ENCODE measurements at places on chromosomes 7 and 10.

GRCh38 chr7:28672397-28672797, 260.1 kb downstream of the CREB5 start:
- DNase-seq: no peak

- no peak for DNase-seq
Observed at GRCh38 chr7:116315803-116316202, 105.5 kb downstream of the TES start.

- DNase-seq: no peak
Observed at GRCh38 chr7:8362723-8363369, 70.6 kb upstream of the NXPH1 start.

- no peak for DNase-seq
Observed at GRCh38 chr10:117928741-117929140, 118.0 kb downstream of the RAB11FIP2 start.

GRCh38 chr7:7799138-7799537, 80.7 kb upstream of the RPA3 start:
- DNase-seq: no peak

DNA sequence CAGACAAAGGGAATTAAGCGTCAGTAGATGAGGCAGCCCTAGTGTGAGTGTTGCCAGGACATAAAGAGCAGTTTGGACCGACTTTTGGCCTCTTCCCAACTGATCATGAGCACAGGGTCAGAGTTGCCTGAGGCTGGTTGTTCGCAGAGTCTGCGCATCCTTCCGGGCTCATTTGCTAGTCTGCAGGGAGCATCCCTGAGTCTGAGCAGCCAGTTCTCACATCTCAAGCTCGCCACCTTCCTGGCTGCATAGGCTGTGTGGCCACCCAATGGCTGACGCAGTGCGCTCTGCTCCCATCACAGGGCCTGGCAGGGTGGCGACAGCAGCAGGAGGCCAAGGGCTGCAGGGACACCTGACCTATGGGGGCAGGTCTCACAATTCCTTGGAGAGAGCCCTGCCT, 5.0 kb downstream of the GAD2 start:
- no peak for DNase-seq

GRCh38 chr7:116836911-116837310, 25.5 kb upstream of the CAPZA2 start:
- DNase-seq: peak; percentile 38

DNA sequence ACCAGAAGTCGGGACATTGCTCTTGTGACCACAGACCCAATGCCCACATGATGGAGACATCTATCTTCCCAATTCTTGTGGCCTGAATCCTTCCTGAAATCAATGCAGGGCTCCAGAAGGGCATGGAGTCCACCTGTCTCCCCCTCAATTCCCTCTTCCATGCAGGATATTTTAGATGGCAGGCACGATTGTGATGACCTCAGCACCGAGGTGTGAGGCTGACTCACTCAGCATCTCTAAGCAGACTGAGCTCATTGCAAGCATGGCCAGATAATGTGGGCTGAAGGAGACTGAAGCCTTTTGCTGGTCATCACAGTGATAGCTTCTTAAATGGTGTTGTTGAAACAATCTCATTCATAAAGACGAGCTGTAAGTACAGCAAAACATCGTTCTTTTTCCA, 374.9 kb upstream of the PODXL start:
- DNase-seq: peak; percentile 16

- DNase-seq: no peak
Observed at GRCh38 chr7:69889338-69889975, 291.2 kb downstream of the AUTS2 start.

DNA sequence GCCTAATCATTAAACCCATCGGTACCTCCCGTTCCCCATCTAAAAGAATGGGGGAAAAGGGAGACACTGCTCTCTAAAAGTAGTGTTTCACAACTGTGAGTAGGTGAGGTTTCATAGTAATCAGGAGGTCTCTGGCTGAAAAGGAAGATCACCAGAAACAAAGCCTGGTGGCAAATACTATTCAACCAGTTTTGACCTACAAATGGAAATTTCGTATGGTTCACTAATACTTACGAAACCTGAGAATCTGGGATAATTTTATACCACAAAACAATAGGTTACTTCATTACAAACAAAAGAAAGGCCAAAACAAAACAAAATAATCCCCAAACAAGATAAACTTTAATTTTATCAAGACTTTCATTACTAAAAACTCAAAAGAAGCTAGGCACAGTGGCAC, 28.4 kb upstream of the ANLN start:
- DNase-seq: no peak

DNA sequence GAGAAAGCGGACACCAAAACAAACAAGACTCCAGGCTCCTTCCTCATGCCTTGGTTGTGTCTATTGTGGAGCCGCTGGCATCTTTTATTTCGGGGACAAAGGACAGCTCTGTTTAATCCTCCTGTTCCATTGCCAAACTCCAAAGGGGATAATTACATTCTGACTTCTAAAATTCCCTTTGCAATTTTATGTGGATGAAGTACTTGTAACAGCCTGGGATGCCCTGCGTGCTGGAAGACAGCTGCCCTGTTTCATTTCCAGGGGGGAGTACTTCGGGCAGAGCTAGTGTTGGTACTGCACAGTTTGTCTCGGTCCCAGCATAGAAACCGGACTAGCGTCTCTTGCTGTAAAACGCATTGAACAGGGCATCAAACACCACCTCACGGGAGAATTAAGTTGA, 90.9 kb downstream of the BAMBI start:
- DNase-seq: no peak

DNA sequence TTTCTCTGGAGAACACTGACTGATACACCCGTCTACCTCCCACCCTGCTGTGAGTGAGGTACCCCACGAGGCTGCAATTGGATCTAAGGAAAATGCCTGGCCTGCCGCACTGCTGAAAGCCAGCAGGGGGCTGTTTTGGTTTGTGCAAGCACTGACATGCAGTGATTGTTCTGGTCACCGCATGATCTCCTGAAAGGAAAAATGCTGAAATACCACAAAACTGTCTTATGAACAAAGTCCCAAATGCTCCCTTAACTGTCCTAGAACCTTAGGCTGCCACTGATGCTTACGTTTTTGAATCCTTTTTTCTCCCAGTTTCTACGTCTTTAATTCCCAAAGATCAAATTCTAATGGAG, 132.7 kb downstream of the JCAD start:
- no peak for DNase-seq

GRCh38 chr10:4643471-4643870, 182.5 kb upstream of the AKR1E2 start:
- DNase-seq: no peak

DNA sequence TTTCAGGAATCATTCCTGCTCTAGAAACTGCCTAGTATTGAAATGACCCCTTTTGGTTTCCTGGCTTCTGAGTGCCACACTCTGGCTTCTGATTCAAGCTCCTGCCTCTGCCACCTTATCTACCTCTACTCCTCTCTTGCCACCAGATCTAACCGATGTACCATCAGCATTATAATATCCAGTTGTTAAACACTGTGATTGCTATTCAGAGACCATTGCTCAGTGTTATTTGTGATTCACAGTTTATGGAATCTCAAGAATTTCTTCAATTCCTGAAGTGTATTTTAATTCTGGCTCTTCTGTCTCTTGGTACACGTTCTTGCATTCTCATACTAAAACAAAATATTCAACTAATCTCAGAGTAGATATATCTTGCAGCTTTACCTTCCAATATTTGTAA, 88.7 kb downstream of the DYNC1I1 start:
- DNase-seq: no peak

- DNase-seq: peak; percentile 39
Observed at GRCh38 chr10:26483554-26483953, 45.4 kb downstream of the APBB1IP start.

DNA sequence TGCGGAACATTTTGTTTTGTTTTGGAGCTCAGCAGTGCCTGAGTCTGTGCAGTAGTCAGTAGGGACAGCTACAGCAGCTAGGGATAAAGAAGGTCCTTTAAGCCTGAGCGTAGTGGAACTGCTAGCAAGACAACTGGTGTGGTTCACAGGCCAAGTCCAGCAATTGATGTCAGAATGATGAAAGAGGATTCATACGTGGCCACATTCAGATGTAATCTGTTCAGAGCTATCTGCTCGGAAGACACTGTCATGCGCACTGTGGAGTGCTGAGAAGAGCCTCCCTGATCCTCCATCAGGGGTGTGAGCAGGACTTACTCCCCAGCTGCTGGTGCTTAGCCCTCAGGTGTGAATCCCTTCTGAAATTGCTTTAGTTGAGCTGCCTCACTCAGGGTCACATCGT, 79.6 kb upstream of the ANKRD1 start:
- no peak for DNase-seq

- DNase-seq: no peak
Observed at GRCh38 chr7:37346761-37347160, 101.9 kb downstream of the ELMO1 start.

- DNase-seq: no peak
Observed at GRCh38 chr10:114772496-114773196, 48.9 kb upstream of the FHIP2A start.

GRCh38 chr7:13288516-13288915, 601.1 kb downstream of the ARL4A start:
- no peak for DNase-seq

GRCh38 chr7:96266580-96266979, 55.3 kb downstream of the SLC25A13 start:
- DNase-seq: no peak

- DNase-seq: no peak
Observed at GRCh38 chr7:112405286-112405685, 45.0 kb upstream of the IFRD1 start.

GRCh38 chr7:143408252-143408685, 387 bp downstream of the EPHA1 start:
- DNase-seq: no peak

DNA sequence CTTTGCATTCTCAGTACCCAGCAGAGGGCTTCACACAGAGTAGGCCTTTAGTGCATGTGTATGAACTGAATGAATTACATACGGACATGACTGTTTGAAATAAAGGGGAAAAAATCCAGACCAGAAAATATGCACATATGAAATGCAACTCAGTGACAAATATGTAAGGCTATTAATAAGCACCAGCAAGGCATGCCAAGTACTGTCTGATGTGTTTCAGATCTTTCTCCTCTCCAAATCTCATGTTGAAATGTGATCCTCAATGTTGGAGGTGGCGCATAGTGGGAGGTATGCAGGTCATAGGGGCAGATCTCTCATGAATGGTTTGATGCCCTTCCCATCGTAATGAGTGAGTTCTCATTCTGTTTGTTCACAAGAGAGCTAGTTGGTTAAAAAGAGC, 87.3 kb upstream of the TOMM7 start:
- DNase-seq: no peak

GRCh38 chr7:102426268-102427018, 6.9 kb upstream of the ORAI2 start:
- DNase-seq: no peak

GRCh38 chr10:15339892-15340291, 31.2 kb downstream of the FAM171A1 start:
- DNase-seq: no peak

- DNase-seq: no peak
Observed at GRCh38 chr7:100008525-100008924, 6.9 kb upstream of the ZKSCAN1 start.

GRCh38 chr7:17340655-17341054, 42.2 kb downstream of the AHR start:
- no peak for DNase-seq

GRCh38 chr7:95398155-95398940, 2.2 kb upstream of the PON3 start:
- no peak for DNase-seq

DNA sequence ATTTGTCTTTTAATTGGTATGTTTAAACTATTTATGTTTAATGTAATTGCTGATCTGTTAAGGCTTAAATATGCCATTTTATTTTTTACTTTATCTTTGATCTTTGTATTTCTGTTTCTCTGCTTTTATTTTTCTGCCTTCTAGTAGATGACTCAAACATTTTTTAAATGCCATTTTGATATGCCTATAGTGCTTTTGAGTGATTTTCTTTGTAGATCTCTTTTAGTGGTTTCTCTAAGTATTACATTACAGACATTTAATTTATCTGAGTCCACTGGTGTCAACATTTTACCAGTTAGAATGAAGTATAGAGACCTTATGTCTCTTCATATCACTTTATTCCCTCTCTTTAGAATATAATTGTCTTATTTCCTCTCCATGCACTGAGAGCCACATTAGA, 32.7 kb downstream of the IL6 start:
- no peak for DNase-seq

DNA sequence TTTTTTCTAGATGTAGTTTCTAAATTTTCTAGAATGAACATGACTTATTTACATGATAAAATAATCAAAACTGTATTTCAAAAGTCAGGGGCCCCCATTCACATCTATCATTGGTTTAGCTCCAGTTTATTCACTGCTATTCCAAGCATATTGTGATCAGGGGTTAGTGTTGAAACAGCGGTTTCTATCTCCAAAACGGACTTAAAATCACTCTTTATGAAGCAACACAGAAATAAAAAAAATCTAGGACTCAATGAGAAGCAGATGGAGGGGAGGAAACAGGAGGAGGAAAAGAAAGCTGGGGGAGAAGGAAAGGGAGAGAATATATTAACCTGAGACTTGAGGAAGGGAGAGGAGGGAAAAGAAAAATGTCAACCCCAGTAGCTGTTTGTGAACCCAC, 14.8 kb upstream of the CH25H start:
- DNase-seq: no peak

- no peak for DNase-seq
Observed at GRCh38 chr10:113450046-113450804, 102.6 kb upstream of the HABP2 start.

DNA sequence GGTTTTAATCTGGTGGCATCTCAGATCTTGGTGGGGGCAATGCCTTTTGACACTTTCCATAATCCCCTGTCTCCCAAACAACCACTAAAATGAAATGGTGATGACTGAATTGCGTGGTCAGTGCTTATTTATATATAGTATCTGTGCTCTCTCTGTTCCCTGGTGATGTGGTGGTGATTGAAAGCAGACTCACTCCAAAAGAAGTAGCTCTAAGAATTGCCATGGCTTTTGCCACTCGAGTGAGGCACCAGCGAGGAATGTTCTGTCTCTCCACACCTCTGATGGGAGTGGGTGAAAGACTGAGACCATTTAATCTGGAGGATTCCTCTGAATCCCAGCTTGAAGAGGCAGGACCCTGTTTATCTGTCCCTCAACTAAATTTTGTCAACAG, 2.8 kb downstream of the DUSP5 start:
- peak; percentile 48 for DNase-seq

GRCh38 chr7:88092676-88092999, 127.2 kb downstream of the SRI start:
- no peak for DNase-seq

- no peak for DNase-seq
Observed at GRCh38 chr7:140694592-140694991, 1.9 kb upstream of the NDUFB2 start.

DNA sequence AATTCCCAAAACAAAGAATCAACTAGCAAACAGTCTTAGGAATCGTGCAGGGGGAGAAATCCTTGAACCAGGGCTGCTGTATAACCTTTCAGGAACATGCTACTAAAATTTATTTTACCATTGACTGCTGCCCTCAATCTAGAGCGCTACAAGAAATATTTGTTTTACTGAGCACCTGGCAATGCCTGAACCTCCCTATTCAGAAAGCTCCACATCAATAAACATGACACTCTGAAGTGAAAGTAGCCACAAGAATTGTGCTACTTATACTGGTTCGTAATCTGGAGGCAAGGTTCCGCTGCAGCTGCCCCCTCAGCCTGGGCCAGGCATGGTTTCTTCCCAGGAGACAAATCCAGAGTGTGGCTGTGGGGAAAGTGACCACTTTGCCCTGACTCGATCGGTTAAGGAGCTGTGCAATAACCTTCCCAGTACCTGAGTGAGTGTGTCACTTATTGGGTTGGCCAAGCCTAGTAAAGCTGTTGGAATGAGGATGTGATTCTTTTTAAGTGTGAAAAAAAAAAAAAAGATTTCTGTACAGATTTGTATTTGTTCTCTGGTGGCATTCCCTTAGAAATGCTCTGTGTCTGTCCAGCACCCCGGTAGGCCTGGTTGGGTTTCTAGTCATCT, 7.7 kb downstream of the VWA2 start:
- DNase-seq: peak; percentile 26
